Stimulated activated CD4-positive, alpha-beta T cell treated with anti-CD3 and anti-CD28 coated beads, Interleukin-4, amount 100 ng/mL, for 24 hours (primary cell): ENCODE measurements at places on chromosomes 1 and 21.

GRCh38 chr1:112887599-112888283 is 68.3 kb downstream of the SLC16A1 start:
- DNase-seq: no peak

DNA sequence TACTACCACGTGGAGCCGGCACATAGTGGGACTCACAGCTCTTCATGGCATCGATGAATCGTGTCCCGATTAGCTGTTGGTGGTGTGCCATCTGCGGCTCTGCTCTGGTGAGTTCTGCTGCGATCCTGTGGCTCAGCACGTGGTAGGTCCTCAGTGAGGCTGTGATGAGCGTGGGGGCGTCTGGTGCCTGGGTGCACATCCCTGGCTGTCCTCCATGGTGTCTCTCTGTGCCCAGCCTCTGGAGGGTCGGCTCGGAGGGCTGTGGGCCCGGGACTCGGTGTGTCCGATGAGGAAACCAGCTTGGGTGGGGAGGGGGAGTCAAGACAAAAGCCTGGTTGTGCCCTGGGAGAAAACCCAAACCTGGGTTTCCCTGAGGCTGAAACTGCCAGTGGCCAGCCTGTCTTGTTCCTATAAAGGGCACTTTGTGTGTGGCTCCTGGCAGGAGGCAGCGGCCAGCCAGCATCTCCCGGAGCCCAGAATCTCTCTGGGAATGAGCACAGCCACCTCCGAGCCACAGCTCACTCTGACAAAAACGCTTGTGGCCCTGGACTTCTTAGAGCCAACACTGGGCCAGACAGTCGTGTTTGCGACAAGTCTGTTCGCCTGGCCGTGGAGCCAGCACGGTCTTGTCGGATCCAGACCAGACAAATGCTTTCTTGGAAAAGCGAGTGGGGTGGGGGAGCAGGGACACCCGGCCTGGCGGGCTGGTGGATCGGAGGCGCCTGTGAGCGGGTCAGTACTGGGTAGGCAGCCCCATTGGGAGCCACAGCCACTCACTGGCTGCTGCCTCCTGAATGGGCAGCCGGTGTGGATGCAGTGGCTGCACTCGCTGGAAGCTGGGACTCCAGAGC is 31.8 kb downstream of the SPSB1 start:
- DNase-seq: no peak

- DNase-seq: no peak
These were observed 74.3 kb downstream of the ETS2 start for GRCh38 chr21:38879912-38880576.

DNA sequence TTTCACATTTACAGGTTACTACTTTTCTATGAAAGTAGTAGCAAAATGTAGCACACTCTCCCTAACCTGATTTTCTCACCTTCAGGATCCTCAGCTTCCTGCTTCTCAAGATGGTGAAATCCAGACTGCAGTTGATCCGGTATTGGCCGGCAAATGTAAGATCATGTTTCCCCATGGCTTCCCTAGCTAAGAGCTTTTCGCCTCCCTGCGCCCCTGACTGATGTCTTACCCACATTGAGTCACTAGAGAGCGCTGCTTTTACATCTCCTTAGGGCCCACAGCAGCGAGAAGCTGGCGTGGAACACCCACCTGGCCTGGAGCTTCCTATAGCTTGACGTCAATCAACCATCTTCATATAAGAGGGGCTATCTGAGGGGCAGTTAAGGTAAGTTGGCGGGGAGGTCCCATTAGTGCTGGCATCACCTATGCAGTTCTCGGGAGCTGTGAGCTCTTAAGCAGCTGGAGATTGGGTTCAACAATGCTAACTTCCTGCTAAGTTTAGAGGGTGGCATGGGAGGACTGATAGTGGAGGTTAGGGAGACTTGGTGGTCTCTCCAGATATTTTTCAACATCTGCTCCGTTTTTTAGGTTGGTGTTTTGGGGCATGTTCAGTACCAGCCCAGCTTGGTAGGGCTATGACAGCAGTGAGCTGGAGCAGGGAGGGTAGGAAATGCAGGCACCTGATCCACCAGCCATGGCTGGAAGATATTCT is 5.5 kb downstream of the PTPN7 start:
- DNase-seq: peak; percentile 53

DNA sequence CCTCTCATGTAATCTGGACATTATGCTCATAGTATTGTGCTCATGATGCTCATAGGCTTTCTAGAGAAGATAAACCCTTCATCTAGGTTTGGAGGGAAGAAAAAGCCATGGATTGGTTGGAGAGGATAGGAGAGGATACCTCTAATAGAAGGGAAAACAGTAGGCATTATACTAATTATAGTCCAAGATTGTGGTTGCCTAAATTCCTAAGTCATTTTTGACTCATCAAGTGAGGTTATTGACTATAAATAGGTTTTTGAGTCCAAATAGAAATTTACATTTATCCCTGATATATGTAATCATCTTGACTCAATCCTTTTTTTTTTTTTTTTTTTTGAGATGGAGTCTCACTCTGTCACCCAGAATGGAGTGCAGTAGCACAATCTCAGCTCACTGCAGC is 5.0 kb downstream of the SYT11 start:
- no peak for DNase-seq

- DNase-seq: no peak
These were observed 8.4 kb upstream of the PAXBP1 start for GRCh38 chr21:32779983-32780382.

GRCh38 chr1:221910222-221910621 is 168.3 kb upstream of the DUSP10 start:
- DNase-seq: no peak

GRCh38 chr1:11651017-11651416 is 3.2 kb downstream of the FBXO2 start:
- no peak for DNase-seq

- DNase-seq: no peak
These were observed 30.6 kb upstream of the DDAH1 start for GRCh38 chr1:85495556-85495955.

GRCh38 chr1:204968951-204969350 is 74.1 kb upstream of the CNTN2 start:
- no peak for DNase-seq

GRCh38 chr1:16924919-16925477 is 3.3 kb downstream of the CROCC start:
- no peak for DNase-seq

- peak; percentile 40 for DNase-seq
These were observed 668 bp downstream of the RNF11 start for GRCh38 chr1:51236531-51237350.

DNA sequence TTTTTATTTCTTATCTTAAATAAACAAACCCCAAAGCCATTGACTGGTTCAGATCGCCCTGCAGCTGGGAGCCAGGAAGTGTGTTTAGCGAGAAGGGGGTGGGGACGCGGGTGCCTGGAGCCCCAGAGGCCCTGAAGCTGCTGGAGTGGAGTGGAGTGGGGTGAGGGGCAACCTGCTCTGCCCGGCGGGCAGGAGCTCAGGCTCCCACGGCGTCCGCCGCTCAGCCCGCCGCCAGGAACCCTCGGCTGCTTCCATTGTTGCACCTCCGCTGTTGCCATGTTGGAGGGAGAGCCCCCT is 673 bp downstream of the PIK3C2B start:
- peak; percentile 47 for DNase-seq

DNA sequence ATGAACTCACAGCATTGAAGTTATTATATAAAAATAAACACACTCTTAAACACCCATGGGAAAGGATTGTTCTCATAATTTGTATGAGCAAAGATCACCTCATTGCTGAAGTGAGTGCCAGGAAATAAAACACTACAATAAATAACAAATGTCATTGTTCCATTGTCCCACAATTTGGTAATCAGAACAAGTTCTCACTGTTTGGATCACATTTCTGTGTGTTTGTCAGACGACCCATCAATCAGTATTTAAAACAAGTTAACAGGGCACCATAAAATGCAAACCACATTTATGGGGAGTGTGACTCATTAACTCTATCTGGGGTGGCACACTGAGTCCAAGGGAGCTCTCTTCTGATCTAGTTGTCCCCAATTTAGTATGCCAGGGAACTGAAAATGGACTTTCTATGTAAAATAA is 124.5 kb downstream of the PTPRC start:
- no peak for DNase-seq

GRCh38 chr1:61124696-61125095 is 42.3 kb downstream of the NFIA start:
- DNase-seq: no peak
